ENCODE measurements at places on chromosomes 12 and 14. TPM values are rescaled to one million over a fixed set of nuclear protein-coding genes. Genes with fewer than 3 reads are reported as not detected.

DNA sequence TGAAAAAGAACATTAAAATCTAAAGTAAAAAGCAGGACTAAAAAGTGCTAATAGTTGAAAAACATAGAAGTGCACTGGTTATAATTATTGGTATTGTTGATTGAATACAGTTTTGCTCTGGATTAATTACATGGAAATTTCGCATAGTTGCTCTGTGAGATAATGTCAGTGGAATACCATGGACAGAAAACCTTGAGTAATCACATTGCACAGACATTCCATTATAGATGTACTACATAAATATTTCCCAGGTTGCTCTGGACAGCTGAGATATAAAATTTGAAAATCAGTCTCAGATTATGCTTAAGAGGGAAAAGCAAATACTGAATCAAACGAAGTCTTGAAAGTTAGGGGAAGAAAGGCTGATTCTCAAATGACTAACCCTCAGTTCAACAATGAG lies 439.3 kb upstream of the FLRT2 start:
- H3K4me1 ChIP-seq, result no peaks in the 10 kb centered on the region
- H3K4me3 ChIP-seq, result no peak overlapping the region
- DNase-seq, result no peak
- H3K27me3 ChIP-seq, result no peaks in the 10 kb centered on the region
- H3K36me3 ChIP-seq, result no peaks in the 10 kb centered on the region

GRCh38 chr14:50021261-50022031 lies 94.9 kb downstream of the VCPKMT start:
- no peak overlapping the region for H3K27ac ChIP-seq
- no peak for DNase-seq
- no peaks in the 10 kb centered on the region for H3K36me3 ChIP-seq
- H3K27me3 ChIP-seq, result no peaks in the 10 kb centered on the region
- no peaks in the 10 kb centered on the region for H3K4me1 ChIP-seq

DNA sequence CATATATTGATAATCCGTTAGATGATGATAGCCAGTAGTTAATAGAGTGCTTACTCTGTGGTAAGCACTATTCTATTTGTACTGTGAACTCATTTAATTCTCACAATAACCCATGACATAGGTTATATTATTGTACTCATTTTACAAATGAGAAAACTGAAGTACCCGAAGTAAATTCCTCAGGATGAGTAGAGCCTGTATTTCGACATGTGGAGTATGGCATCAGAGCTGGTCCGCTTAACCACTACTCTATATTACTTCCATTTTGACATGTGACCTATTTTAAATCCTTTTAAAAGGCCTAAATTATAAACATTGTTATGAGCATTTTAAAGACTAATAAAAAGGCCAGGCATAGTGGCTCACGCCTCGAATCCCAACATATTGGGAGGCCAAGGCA lies 8.0 kb upstream of the RAP1B start:
- no peak overlapping the region for H3K27ac ChIP-seq
- H3K27me3 ChIP-seq, result no peaks in the 10 kb centered on the region
- no peak overlapping the region for H3K4me3 ChIP-seq
- no peaks in the 10 kb centered on the region for H3K36me3 ChIP-seq

GRCh38 chr14:68011406-68012028 lies 191.9 kb downstream of the RAD51B start:
- peaks cover 25% of the 10 kb centered on the region for H3K27me3 ChIP-seq
- H3K4me1 ChIP-seq, result no peaks in the 10 kb centered on the region
- peak overlapping the region; percentile 4 for H3K27ac ChIP-seq
- no peaks in the 10 kb centered on the region for H3K36me3 ChIP-seq

DNA sequence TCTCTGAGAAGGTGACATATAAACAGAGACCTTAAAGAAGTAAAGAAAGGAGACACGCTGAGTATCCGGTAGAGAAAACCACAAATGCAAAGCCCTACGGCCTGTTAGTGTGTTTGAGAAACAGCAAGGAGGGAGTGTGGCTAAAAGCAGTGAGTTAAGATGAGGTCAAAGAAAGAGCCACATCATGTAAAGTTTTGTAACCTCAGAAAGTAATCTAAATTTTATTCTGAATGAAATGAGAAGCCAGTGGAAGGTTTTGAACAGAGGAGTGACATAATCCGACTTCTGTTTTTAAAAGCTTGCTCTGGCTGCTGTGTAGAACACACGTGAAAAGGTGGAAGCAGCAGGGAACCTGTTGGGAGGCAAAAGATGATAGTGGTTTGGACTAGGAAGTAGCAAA lies 32.6 kb downstream of the PPP2R5E start:
- H3K27ac ChIP-seq, result no peak overlapping the region
- no peak overlapping the region for H3K4me3 ChIP-seq
- H3K4me1 ChIP-seq, result no peaks in the 10 kb centered on the region
- H3K27me3 ChIP-seq, result no peaks in the 10 kb centered on the region
- DNase-seq, result no peak
- peaks cover 25% of the 10 kb centered on the region for H3K36me3 ChIP-seq

- H3K27ac ChIP-seq, result no peak within 1 kb of the TSS
- H3K27me3 ChIP-seq, result peaks cover 97% of the 10 kb centered on the region
- no peaks in the 10 kb centered on the region for H3K36me3 ChIP-seq
- DNase-seq, result peak; percentile 81
These were observed at the start of gene AQP5 for GRCh38 chr12:49961111-49961922. Gene AQP5, plus strand, starts transcription at chr12:49961872. Its CDS starts 146 bp downstream, at chr12:49962018.

- no peaks in the 10 kb centered on the region for H3K4me1 ChIP-seq
- H3K36me3 ChIP-seq, result no peaks in the 10 kb centered on the region
- H3K4me3 ChIP-seq, result no peak overlapping the region
- H3K27me3 ChIP-seq, result no peaks in the 10 kb centered on the region
- DNase-seq, result no peak
These were observed 10.6 kb upstream of the FOXN3 start for GRCh38 chr14:89427426-89428172.

MSRB3 gene
- total RNA-seq, result 2.1 TPM

SLC38A6 gene
- total RNA-seq, result 15.9 TPM

GRIP1 gene
- total RNA-seq, result 47.6 TPM

RNASE7 gene
- total RNA-seq, result not detected

DNAI7 gene
- total RNA-seq, result 1.9 TPM

Data from endodermal cell (in vitro differentiated cells).